ENCODE measurements at places on chromosomes 4 and X.
A peak's percentile ranks its signal among the peaks of the same experiment; 100 is the strongest.

- DNase-seq = no peak
These were observed 22.2 kb upstream of the SPARCL1 start for GRCh38 chr4:87551361-87551760.

DNA sequence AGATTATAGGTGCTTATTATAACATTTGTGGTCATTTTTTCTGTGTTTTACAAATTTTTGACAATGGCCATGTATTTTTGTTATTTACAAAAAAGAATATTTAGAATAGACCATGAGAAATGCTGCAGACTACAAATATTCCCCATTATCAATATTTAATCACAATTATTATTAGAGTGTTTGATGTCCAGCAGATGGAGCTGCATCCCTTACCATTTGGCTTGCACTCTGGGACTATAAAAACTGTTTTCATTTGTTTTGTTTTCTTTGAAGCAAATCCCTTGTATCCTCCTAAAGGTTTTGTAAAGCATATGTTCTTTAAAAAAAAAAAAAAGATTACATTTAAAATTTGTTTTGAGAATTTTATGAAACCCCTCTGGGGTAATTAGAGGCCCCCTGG is 85.6 kb upstream of the CXorf66 start:
- DNase-seq = no peak

DNA sequence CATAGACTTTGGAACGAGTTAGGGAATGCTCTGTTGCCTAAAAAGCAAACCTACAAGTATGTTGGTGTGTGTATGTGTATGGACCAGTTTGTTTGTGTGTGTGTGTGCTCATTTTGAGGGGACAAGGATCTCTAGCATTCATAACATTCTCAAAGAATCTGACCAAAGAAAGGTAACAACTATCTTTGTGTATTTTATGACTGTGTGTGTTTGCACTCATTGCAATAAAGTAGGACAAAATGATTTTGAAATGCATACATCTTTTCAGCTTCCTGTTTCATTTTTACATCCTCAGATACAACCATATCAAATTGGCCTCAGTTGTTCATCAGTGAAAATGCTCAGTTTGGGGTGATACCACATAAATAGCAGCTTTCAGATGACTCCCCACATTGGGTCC is 8.3 kb upstream of the XK start:
- DNase-seq = no peak

DNA sequence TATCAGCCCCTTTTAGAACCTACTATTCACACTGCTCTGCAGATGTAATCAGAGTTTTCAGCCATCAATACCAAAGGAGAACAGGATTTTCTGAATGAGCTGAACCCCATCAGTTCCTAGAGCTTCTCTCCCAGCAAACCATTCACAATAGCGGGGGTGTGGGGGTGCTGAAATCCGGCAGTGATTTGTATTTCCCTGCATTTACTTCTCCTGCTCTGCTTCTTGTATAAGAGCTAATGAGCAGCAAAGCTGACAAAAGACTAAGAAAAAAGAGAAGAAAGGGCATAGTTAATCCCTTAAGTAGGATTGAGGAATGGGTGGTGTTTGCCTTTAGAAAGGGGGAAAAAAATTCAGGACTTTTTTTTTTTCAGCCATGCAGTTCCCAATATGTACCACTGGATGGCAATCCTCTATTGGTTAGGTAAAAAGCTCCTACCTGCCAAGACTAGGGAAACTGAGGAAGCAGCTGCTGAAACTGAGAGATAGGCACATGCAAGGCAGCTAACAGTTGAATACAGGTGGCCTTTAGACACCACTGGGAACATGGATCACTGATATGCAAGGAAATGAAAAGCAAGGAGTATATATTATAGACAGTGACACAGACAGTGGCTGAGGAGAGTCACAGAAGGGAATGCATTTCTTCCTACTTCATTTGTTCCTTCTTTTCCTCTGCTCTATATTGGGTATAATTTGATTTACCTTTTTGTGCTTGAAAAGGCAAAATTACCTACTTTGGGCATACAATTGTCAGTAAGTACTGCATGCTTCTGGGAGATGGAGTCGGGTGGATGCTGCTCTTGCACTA is 217.9 kb downstream of the HS6ST2 start:
- no peak for DNase-seq

DNA sequence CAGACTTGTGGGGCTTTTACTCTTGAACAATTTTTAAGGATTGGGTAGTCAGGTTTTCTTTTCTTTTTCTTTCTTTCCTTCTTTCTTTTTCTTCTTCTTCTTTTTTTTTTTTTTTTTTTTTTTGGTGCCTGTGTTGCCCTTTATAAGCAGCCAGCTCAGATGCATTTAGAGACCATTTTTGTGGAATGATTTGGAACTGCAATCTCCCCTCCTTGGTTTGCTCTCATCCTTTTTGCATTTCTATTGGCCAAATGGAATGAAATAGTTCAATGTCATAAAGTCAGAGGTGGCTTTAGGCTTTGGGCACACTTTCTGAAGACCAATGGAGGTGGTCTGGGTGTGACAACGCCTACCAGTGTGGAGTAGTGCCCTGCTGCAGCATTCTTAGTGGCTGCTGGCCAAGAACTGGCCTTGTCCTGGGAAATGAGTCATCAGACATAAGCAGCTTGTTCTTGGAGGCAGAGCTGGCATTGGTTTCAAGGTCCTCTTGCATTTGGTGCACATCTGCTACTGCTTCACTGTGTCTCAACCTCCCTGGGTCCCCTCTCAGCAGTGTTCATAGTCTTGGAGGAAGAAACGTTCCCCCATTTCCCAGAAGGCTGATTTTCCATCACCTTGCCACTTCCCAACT is 84.5 kb downstream of the CT47B1 start:
- peak; percentile 5 for DNase-seq

GRCh38 chrX:107628662-107629539 is 591 bp downstream of the PRPS1 start:
- DNase-seq = peak; percentile 1
